RWPE1 (cell line): ENCODE measurements at places on chromosomes 4 and X.

DNA sequence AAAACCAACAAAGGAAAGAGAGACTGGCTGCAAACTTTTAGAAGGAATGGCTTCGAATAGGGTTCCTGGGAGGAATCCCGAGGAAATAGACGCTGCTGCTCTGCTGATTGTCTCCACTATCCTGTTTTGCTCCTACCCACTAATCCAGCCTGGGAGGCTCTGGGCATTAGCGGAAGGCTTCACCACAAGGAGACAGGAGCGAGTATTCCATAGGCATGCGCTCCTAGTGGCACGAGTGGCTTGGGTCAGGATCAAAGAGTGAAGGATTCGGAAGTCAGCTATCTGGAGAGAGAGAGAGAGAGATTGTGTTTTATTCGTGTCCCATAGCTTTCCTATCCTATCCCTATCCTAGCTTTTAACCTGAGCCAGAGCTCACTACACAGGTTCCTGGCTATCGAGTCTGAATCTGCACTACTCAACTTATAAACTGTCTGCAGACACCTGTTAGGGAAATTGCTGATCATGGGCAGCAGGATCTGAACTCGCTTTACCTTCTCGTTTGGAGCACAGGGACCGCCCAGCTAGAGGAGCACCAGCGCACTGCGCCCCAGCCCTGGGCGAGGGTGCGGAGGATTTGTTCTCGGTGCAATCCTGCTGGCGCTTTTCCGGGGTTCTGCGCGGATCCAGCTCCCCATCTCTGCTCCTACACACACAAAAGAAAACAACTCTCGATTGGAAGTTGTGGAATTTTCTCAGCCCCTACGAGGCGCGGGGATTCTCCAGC, 740 bp upstream of the NPY2R start:
- no peak for DNase-seq

GRCh38 chr4:75939890-75940691, 722 bp downstream of the NAAA start:
- peak; percentile 78 for DNase-seq

DNA sequence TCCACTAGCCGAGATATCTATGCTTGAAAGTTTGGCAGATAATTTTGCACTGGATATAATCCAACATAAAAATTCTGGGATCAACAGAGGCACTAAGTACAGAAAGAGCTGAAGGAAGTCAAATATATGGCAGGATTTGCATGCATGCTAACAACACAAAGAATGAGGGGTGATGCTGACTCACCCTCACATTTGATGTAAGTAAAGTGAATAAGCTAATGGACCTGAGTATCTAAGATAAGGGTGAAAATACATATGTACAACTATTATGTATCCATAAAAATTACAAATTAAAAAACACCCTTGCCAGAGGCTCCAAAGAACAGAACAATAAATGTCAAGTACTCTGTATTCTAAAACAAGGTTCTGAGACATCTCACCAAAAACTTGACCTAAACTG, 63.8 kb upstream of the PRDX4 start:
- no peak for DNase-seq

DNA sequence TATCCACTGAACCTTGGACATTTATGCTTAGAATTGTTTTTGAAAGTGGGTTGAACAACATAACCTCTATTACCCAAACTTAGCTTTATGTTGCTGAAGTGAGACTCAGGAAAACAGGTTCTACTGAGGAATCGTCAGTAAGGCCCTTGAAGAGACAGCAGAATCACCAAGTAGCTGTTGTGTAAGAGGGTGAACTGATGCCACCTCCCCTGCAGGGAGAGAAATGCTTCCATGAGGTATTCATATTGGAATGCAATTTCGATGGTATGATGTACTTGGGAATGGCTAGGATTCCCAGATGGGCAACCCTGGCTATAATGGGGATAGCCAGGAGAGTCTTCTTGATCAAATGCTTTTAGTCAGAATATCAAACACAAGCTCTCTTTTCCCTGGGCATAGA, 4.1 kb upstream of the SCRG1 start:
- peak; percentile 25 for DNase-seq

- no peak for DNase-seq
Measured at GRCh38 chrX:153812220-153812619, 17.8 kb downstream of the SSR4 start.

GRCh38 chr4:177232473-177232872, 77.2 kb upstream of the NEIL3 start:
- DNase-seq, result no peak

GRCh38 chr4:126124818-126125217, 810.1 kb downstream of the FAT4 start:
- no peak for DNase-seq

GRCh38 chr4:48493452-48494100, 3.5 kb downstream of the ZAR1 start:
- DNase-seq, result no peak

DNA sequence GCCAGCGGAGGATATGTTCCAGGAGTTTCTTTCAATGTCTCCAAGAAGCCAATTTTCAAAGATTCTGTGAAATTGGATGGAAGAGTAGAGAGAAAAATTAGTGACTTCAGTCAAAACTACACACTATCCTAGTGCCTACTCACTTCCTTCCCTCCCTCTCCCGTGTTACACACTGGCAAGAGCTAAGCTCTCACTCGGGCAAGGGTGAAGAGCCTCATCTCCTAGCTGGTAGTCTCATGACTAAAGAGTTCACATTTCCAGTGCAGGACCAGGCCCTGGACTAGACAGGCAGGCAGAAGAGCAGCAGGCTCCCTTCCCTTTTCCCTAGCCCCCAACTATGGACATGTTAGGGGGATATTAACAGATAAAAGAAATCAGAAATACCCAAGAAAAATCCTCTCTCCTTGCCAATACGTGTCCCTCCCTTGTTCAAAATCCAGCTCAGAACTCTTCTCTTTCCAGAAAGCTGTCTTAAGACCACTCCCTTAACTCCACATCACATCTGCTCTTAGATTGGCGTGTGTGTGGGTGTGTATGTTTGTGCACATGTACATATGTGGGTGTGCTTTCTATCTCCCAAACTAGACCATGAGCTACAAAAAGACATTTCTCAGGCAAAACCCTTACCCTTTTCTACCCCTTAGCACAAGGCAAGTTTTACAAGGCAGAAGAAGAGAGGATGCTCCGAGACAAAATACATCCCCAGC, 29.9 kb downstream of the ZDHHC9 start:
- no peak for DNase-seq

GRCh38 chrX:23048806-23049573, 49.2 kb downstream of the DDX53 start:
- no peak for DNase-seq
